ENCODE measurements at places on chromosomes 5 and 9. TPM values are rescaled to one million over a fixed set of nuclear protein-coding genes. Genes with fewer than 3 reads are reported as not detected.

GRCh38 chr9:3436629-3437420 lies 89.0 kb downstream of the RFX3 start:
- DNase-seq = no peak

- DNase-seq = no peak
Observed at GRCh38 chr5:171357843-171358242, 29.8 kb upstream of the NPM1 start.

DNA sequence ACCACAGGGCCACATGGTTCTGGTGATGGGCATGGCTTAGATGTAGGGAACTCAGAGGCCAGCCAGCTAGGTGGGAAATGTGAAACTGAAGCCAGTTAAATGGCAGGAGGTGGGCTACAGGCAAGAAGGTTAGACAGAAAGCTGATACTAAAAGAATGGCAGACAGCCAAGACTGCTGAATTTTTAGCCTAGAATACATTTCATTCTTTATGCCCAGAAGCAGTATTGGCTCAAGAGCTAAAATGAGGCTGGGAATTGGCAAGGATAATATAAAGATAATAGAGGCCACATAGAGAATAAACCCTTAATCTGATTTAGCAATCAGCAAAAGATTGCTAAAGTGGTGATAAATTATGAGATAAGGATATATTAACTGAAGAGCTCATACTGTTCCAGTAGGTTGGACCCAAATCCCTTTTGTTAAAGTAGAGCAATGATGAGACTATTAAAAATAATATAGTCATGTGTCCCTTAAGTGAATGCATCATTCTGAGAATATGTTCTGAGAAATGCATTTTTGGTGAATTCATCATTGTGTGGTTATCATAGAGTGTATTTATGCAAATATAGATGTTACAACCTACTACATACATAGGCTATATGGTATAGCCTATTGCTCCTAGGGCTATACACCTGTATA lies 234.3 kb downstream of the CHSY3 start:
- no peak for DNase-seq

DNA sequence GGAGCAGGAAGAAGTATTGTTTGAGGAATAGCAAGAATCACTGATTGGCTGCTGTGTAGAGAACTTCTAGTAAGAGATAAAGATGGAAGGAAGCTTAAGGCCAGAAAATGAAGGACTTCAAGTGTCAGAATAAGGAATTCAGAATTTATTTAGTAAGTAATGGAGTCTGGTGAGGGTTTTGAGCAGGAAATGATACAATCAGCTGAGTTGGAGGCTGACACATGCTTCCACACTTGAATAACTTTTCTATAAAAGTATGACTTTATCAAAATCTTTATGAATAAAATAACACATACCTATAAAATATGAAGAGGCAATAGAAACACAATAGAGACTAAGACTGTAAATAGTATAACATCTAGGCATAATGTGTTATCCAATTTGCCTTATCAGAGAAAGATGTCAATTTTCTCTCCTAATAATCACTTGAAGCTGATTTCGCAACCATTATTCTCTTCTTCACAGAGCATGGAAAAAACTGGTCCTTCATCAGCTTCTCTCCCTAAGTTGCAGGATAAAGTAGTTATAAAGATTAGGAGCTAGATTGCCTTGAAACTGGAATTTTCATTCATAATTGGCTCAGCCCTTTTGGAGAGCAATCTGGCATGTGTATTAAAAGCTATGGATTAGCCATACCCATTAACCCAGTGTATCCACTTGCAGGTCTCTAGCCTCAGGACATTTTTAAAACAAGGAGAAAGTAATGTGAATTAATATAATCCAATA lies 143.4 kb downstream of the ZNF608 start:
- no peak for DNase-seq

DNA sequence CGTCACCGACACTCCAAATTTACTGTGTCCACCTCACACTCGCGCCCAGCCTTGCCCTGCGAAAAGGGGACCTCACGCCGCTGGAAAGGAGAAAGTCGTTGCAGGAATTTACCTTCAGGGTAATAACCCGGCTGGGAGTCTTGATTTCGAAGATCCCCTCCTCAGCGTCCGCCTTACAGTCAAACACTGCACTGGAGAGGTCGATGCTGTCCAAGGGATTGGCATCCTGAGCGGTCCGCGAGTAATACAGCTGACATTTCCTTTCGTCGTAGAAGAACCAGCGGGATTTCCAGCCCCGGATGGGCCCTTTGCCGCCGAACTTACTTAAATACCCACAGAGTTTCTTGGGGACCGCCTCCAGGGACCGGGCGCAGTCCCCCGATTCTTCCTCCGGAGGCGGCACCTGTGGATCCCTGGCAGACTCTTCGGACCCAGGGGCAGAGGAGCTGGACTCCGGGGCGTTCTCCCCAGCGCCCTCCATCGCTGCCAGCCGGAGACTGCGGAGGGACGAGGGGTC lies 330 bp downstream of the TBC1D2 start:
- no peak for DNase-seq

- no peak for DNase-seq
Observed at GRCh38 chr9:134644725-134645606, 3.4 kb downstream of the COL5A1 start.

GRCh38 chr5:159385536-159385935 lies 55.2 kb upstream of the IL12B start:
- no peak for DNase-seq

DNA sequence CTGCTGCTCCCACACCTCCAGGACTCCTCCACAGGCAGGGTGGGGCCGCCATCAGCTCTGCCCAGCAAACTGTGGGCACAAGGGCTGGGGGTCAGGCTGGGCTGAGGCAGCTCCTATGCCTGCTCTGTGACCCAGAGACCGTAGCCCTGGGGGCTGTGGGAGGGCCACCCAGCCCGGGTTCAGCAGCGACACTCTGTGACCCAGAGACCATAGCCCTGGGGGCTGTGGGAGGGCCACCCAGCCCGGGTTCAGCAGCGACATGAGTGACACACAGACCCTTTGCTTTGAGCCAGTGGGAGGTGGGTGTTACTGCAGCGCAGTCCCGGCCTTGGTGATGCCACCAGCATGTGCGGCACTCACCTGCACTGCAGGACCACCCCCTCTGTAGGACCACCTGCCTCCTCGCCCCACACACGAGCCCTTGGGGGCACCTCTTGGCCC lies 118.9 kb upstream of the LPCAT1 start:
- DNase-seq = no peak

DNA sequence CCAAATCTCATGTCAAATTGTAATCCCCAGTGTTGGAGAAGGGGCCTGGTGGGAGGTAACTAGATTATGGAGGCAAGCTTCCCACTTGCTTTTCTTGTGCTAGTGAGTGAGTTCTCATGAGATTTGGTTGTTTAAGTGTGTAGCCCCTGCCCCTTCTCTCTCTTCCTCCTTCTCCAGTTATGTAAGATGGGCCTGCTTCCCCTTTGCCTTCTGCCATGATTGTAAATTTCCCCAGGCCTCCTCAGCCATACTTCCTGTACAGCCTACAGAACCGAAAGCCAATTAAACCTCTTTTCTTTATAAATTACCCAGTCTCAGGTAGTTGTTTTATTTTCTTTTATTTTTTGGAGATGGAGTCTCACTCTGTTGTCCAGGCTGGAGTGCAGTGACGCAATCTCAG lies 18.2 kb upstream of the TXNDC8 start:
- DNase-seq = no peak

DNA sequence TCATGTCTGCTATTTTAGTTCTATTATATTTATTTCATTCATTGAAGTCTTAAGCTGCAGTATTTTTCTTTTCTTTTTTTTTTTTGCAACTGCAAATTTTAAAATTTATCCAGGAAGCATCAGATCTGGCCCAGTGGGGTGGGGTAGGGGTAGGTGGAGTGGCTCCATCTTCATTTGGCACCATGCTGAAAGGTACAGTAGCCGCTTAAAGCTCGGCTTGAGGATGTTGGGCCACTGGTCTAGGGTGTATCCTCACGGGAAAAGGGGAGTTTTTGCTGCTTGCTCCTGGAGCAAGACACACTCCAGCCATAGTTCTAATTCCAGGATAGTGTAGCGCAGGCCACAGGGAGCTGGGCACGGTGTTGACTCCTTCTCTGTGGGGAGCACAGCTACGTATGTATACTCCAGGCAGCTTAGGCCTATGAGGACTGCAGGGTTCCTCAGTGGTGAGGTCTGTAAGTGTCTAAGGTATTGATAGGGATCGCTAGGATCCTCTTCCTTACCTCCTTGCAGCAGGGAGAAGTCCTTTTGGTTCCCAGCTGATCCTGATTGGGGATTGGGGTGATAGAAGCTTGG lies 22.7 kb downstream of the RCL1 start:
- DNase-seq = no peak

- DNase-seq = no peak
Observed at GRCh38 chr5:147918899-147919298, 12.6 kb upstream of the C5orf46 start.

DNA sequence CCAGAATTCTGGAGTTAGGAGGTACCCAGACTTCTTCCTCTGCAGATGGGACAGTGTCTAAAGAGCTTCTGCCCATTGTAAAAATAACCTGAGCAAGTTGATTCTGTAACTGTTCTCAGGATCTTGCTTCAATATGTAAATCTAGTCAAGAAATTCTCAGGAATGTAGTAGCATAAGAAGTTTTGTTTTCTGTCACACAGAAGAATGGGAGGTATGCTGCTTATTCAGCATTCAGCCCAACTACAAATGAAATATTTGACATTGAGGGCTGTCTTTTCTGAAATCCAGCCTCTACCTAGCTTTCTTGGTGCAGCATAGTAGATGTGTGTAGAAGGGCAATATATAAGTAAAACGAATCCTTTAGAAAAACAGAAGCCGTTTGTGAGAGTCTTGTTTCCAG lies 13.8 kb downstream of the MACIR start:
- no peak for DNase-seq

DNA sequence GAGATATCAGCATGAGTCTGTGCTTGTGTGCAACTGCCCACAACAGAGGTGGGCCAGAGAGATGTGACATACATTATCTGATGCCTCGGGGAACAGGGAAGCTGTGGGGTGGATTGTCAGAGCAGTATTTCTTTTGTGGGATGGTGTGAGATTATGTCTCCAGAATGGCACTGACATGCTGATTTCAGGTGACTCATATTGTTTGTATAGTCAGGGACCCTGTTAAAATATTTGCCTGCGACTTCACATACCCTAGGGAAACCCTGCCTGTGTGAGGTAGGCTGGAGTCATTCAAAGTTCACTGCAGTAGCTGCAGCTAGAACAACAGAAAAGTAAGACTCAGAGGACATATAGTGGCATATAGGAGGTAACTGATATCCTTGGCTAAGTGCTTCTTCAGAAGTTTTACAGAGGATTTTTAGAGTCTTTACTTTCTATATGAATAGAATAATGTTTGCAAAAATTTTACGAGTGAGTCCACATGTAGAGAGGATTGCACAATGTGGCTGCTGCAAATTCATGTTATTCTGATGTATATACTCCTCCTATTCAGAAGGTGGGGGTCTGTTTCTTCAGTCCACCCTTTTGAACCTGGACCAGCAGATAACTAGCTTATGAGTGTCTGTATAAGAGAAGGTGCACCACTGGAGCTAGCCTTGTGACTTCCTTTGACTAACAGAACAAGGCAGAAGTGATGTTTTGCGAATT lies 89.3 kb downstream of the MACIR start:
- no peak for DNase-seq

GRCh38 chr9:135098400-135099105 lies 11.1 kb downstream of the OLFM1 start:
- peak; percentile 85 for DNase-seq

DNA sequence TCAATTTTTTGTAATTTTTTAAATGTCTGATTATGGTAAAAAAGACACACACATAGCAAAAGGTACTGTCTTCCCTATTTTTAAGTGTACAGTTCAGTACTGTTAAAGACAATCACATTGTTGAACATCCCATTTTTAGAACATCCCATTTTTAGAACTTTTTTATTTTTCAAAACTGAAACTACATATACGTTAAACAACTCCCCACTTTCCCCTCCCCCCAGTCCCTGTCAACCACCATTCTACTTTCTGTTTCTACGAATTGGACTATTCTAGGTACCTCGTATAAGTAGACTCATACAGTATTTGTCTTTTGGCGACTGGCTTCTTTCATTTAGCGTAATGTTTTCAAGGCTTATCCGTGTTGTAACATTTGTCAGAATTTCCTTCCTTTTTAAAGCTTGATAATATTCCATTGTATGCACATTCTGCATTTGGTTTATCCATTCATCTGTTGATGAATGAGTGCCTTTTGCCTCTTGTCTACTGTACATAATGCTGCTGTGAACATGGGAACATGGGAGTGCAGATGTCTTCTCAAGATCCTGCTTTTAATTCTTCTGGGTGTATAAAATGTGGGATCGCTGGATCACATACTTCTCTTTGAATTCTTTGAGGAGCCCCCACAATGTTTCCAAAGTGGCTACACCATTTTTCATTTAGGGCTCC lies 154.0 kb downstream of the PIK3R1 start:
- no peak for DNase-seq

DNA sequence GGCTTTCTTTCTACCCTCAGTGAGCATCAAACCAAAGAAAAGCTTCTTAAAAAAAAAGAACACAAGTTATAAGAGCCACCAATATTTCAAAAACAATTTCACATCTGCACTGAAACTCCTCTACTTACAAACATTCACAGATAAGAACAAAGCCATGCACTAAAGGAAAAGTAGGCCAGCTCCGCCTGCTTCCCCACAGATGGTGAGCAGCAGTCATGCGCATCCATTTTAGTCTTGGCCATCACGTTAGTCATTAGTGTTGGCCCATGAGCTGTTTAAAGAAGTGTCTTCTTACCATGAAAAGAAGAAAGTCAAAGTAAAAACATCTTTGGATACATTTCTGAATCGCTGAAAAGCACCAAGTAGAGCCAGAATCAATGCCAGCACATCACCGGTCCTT lies 40.0 kb upstream of the SMIM23 start:
- DNase-seq = no peak

- no peak for DNase-seq
Observed at GRCh38 chr5:7606840-7607465, 211.0 kb downstream of the ADCY2 start.

- no peak for DNase-seq
Observed at GRCh38 chr9:98902516-98902915, 41.2 kb upstream of the COL15A1 start.

DNA sequence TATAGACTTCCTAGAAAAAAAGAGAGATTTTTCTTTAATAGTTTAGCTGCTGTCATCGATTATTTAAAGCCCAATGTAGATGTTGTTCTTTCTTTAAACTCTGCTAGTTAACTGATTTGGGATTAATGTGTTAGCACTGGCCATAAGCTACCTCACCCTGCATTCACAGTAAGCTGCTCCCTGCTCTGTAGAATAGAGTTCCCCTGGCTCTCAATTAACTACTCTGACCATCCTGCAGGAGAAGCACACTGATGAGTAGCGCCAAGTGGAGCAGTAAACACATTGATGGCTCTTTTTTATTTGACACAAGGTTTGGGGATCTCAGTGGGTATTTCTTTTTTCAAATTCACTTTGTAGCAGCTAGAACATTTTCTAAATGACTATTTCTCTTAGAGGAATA lies 807.9 kb upstream of the ZNF608 start:
- DNase-seq = no peak

GRCh38 chr5:80963521-80963895 lies 3.3 kb downstream of the RASGRF2 start:
- DNase-seq = no peak

HAVCR1 gene
- total RNA-seq = not detected

PCDHGA8 gene
- 0.90 TPM for total RNA-seq

NCS1 gene
- total RNA-seq = 38.1 TPM

SLC27A4 gene
- 17.2 TPM for total RNA-seq

SCGB3A2 gene
- 62.5 TPM for total RNA-seq

PFN3 gene
- total RNA-seq = not detected

GPSM1 gene
- total RNA-seq = 22.1 TPM

CBY3 gene
- 1.6 TPM for total RNA-seq

NUTM2F gene
- not detected for total RNA-seq

SLC6A3 gene
- total RNA-seq = 0.61 TPM

IL3 gene
- not detected for total RNA-seq

NIM1K gene
- 0.07 TPM for total RNA-seq

NKD2 gene
- 7.7 TPM for total RNA-seq

SLC45A2 gene
- total RNA-seq = not detected

PCDHGA1 gene
- 0.72 TPM for total RNA-seq

All from H9 (cell line).